ENCODE measurements at places on chromosomes 11 and 22.

DNA sequence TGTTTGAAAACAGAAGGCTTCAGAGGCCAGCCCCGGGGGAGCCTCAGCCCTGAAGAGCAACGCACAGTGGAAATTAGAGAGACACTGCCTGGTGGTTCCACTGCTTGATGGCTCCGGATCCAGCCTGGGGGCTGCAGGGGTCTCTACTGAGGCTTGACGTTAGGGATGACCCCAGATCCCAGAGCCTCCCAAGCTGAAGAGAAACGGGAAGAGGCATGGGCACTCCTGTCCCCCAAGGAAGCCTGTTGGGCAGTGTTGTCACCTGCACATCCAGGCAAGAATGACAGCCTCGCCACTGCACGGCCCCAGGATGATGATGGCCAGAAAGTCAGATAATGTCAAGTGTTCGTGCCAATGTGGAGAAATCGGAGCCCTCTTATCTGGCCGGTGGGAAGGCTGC, 56.8 kb upstream of the FGF3 start:
- DNase-seq: no peak

DNA sequence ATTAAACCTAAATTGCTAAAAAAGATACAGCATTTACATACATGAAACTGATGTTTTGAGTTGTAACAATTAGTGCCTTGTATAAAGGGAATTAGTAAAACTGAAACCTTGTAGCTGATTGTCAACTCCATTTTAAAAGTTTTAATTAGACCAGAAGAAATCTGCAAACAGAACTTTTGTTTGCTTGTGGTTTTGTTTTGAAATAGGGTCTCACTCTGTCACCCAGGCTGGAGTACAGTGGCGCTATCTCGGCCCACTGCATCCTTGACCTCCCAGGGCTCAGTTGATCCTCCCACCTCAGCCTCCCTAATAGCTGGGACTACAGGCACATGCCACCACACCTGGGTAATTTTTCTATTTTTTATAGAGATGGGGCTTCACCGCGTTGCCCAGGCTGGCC, 86.5 kb upstream of the SLC6A5 start:
- no peak for DNase-seq

DNA sequence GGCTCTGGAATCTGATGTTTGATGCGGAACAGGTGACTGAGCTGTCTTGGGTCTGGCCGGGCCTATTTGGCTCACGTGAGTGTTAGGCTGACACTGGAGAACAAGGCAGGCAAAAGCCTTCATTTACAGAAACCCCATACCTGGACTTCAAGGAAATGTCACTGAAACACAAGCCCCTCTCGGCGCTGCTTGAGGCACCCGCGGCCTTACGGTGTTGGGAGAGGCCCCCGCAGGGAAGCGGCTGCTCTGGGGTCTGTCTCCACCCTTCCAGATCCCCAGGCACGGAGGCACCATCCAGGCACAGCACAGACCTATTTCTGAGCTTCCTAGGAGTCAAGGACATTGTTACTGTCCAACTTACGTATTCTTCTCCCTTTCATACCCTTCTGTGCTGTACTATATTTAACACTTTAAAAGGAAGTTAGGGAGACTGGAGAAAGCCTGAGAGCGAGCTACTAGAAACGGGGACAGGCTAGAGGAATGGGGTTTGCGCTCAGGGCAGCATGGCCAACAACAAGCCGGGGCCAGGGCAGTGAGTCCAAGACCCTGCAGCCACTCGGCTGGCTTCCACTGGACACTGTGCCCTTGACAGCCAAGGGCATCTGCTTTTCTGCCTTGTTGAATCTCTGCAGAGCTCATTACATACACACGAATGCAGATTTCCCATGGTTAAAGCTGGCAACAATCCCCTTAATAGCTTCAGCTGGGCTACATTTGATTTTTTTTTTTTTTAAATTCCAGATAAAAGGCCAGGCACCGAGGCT, 23.8 kb downstream of the DRD4 start:
- no peak for DNase-seq

- DNase-seq: no peak
Measured at GRCh38 chr11:129723761-129724162, 91.9 kb upstream of the TMEM45B start.

GRCh38 chr11:36750349-36750748, 152.3 kb upstream of the RAG2 start:
- no peak for DNase-seq

- DNase-seq: no peak
Measured at GRCh38 chr22:48118654-48119053, 1356.2 kb downstream of the TBC1D22A start.

DNA sequence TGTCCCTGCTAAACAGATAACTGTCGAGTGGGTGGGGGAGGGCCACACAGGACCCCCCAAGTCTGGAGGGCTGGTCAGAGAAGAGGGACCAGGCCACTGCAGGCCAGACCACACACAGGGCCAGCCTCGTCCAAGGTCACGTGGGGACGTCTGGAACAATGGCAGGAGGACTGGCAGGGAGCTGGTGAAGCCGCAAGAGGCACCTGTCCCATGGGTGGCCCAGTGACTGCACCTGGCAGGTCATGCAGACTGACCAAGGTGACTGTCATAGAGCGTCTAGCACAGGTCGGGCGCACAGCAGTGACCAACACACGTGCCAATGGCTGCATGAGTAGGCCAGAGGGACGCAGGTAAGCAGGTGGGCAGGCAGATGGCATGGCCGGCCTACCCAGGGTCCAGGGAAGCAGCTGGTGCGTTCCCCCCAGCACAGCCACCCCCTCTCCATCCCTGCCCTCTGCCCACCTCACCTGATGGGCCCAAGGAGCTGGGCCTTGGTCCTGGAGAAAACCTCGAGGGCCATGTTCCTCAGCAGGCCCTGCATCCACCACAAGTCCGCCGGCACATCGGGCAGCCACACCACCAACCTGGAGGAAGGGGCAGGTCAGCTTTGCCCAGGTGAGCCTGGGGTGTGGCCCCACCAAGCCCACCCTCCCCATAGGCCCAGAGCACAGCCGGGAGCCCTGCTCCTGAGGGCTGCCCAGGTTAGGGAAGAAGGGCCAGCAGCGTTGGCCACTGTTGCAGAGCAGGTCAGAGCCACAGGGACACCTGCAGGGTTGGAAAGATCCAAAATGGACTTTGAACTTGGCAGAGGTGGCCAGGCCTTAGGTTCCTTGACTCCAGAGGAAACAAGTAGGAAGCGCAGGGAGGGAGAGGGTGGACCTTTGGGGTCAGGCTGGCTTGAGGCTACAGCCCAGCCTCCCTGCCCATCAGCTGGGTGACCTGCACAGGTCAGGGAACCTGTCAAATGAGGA, 10.4 kb downstream of the PNPLA5 start:
- DNase-seq: no peak

DNA sequence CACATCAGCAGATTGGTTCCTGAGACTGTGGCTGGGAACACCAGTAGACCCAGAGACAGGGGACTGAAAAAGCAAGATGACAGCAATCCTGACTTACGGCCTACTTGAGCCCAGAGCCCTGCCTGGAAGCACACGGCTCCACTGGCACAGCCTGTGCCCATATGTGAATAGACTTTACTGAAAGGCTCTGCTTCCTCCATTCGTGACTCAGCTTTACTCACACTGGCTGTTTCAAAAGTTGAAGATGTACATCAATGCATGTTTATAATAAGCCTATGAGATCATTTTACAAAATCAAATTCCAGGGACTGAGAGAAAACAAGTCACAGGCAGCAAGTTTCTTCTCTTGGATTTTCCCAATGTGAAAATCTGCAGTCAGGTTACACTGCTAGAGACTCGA, 134.6 kb upstream of the TEAD1 start:
- no peak for DNase-seq

GRCh38 chr11:57294225-57295131, 30.3 kb downstream of the TNKS1BP1 start:
- no peak for DNase-seq

DNA sequence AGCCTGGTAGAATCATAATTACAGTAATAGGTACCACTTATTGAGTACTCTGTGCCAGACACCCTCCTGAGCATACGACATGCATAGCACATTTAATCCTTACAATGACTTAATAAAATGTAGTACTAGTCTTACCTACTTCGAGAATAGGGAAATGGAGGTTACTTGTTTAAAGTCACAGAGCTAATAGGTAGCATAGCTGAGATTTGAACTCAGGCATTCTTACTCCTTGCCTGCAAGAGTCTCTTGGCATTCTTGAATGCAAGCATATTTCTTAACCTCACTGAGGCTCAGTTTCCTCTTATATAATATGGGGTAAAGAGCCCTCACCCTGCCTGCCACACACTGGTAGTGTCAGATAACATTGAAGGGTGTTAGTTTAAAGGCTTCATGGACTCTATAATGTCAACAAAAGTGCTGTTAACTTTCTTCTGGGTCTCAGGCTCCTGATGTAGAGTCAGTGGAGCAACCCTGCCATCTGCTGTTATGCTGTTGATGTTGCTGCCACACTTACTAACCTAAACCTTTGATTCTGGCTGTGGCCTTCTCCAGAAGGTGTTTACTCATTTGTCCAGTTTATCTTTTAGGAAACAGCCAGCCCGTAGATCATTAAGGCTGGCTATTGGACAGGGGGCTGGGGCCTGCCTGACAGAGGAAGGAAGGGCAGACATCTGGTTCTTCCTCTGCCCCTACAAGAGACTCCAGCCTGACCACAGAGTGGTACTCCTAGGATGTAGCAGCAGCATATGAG, 18.9 kb downstream of the LIMK2 start:
- DNase-seq: peak; percentile 48

DNA sequence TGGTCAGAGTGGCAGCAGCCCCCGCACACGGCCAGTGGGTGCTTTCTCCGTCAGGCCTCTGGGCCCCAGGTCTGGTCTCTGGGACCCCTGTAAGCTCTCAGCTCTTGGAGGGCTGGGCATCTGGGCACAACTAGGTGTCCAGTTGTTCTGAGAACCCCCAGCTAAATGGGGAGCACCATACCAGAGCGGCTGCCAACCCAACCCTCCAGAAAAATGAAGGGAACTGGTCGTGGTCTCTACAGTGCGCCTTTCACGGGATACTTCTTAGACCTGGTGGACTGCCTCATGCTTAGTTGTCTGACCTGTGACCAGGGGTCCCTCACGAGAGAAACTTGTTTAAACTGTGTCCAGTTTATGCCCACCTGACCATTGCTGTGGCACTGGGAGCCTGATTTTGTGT, 104.9 kb downstream of the BCR start:
- no peak for DNase-seq

DNA sequence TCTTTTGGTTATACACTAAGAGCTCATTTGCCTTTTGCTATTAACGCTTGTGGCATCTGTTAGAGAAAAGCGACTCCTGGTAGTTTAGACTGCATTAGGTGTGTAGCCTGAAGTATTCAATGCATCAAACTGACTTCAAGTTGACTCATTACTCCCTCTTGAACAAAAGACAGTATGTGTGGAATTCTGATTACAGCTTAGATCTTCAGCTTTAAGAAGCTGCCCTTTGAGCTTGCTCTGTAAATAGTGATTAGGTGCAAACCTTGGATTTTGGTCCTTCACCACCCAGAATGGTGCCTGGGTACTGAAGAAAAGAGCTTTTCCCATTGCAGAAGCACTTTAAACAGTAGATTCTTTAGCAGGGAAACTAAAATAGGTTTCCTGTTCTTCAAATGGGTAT, 62.1 kb downstream of the FAT3 start:
- DNase-seq: no peak

GRCh38 chr11:8740129-8740528, 57.5 kb downstream of the RPL27A start:
- no peak for DNase-seq

DNA sequence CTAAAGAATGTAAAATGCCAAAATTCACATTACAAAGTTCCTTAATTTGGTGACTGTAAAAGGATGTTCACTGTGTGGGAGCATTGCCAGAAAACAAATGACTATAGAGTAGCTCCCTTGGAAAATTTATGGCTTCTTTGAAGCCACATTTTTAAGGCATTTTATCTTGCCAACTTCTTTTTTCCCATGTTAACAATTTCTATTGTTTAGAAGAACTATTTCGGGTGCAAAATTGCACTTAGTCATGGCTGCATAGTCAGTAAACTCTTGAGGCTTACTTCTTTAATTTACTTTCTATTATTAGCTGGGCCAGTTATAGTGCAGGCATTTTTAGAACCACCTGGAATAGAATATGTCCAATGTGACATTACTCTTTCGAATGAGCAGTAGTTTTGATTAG, 515.3 kb downstream of the JRKL start:
- DNase-seq: no peak

DNA sequence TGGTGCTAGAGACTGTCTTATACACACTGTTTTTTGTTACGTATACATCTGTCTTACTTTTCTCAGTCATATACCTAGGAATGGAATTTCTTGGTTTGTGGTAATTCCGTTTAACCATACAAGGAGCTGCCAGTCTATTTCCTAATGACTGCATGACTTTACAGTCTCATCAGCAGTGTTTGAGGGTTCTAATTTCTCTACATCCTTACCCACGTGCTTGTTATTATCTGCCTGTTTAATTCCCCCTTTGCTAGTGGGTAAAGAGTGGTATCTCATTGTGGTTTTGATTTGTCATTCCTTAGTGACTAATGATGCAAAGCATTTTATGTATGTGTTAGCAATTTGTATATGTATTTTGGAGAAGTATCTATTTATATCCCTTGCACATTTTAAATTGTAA, 1008.0 kb downstream of the FAM181B start:
- no peak for DNase-seq

DNA sequence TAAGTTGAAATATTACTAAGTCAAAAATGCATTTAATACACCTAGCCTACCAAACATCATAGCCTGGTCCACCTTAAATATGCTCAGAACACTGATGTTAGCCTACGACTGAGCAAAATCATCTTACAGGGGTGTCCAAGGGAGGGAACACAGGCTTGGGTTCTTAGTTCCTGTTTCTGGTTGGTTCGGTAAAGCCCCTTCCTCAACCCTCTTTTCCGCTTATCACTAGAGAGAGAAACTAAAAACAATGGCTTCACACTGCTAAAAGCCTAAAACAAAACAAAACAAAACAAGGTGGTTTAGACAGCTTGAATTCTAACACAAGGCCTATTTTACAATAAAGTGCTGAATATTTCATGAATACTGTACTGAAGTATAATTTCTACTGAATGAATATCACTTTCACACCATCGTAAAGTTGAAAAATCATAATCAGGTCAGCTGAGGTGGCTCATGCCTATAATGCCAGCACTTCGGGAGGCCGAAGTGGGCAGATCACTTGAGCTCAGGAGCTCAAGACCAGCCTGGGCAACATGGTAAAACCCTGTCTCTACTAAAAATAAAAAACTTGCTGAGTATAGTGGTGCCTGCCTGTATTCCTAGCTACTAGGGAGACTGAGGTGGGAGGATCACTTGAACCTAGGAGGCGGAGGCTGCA, 118.0 kb downstream of the SIK3 start:
- DNase-seq: no peak

GRCh38 chr11:8017894-8018483, 30.9 kb downstream of the EIF3F start:
- DNase-seq: no peak

Data from T follicular helper cell (primary cell).